ENCODE measurements at places on chromosomes 13 and 19.

DNA sequence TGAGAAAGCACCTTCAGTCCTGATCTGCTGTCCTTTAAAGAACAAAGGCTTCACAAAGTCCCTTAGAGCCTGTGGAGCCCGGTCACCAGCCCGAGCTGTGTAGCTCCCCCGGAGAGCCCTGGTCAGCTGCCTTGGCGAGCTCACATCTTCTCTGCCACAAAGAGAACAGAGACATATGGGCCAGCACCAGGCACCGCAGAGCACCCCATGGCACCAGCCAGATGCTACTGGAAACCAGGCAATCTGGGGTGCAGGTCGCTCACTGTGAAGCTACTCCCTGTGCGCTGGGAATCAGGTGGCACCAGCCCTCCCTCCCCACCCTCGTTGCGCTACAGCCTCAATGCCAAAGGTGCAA lies 44.3 kb upstream of the F7 start:
- no peak for DNase-seq

- no peak for DNase-seq
Observed at GRCh38 chr19:18768997-18769891, 21.9 kb downstream of the COMP start.

DNA sequence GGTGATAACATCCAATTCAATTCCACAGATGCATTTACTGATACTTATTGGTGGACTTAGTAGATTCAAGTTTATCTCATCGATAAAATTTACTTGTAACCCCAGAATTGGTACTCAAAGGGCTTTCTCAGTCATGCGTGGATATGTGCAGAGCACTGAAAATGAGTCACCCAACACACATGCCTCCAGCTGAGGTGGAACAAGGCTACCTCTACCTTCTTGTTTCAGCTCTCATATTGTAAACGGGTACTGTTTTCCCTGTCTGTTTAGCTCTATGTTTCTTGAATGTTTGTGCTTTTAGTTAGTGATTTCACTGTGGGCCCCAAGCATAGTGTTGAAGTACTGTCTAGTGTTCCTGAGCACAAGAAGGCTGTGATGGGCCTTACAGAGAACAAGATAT lies 1.5 kb downstream of the LRRC63 start:
- DNase-seq, result peak; percentile 11

- no peak for DNase-seq
Observed at GRCh38 chr13:113558461-113558860, 26.1 kb upstream of the TFDP1 start.

- no peak for DNase-seq
Observed at GRCh38 chr13:79880818-79881217, 399.9 kb downstream of the NDFIP2 start.

GRCh38 chr19:13637664-13638063 lies 126.7 kb upstream of the MRI1 start:
- DNase-seq, result no peak

GRCh38 chr19:54114340-54115108 lies 933 bp downstream of the TFPT start:
- peak; percentile 46 for DNase-seq

- DNase-seq, result no peak
Observed at GRCh38 chr19:16316506-16316882, 8.1 kb upstream of the KLF2 start.

Data from CD4-positive, alpha-beta T cell treated with Interleukin-2 at 100 ng/mL for 4 hours (primary cell).